ENCODE measurements at places on chromosomes 4 and X. TPM values are rescaled to one million over a fixed set of nuclear protein-coding genes. Genes with fewer than 3 reads are reported as not detected.

PAGE5 gene
- total RNA-seq: not detected

CA5B gene
- 9.3 TPM for total RNA-seq

RASL11B gene
- total RNA-seq: 0.60 TPM

MAML3 gene
- 23.5 TPM for total RNA-seq

USP17L27 gene
- not detected for total RNA-seq
